ENCODE measurements at places on chromosomes 7 and 10. TPM values are rescaled to one million over a fixed set of nuclear protein-coding genes. Genes with fewer than 3 reads are reported as not detected.

The UTF1 gene
- total RNA-seq, result 0.38 TPM

The CPEB3 gene
- 2.4 TPM for total RNA-seq

DNA sequence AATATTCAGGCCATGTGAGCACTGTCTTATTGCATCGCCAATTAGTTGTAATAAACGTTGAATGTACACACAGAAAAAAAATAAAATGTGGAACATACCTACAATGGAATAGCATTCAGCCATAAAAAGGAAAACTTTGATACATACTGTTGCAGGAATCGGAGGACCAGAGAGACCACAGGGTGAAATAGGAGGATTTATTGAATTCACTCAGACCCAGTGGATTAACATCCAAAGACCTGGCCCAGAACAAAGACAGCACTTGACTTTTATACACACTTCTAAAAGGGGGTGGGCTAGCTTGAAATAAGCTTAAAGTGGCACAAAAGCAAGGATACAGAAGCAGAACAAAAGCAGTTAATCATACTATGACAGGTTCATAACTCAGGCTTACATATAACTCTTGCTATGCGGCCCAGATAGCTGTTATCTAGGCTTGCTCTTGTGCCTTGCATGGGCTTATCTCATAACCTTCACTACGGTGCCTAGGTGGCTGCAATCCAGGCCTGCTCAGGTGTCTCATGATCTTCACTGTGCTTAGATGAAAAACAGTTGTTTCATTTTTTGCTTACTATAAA is 292.2 kb upstream of the TAC1 start:
- no peak overlapping the region for H3K27ac ChIP-seq
- H3K36me3 ChIP-seq, result no peaks in the 10 kb centered on the region
- DNase-seq, result no peak
- peaks cover 1% of the 10 kb centered on the region for H3K27me3 ChIP-seq

- peaks cover 4% of the 10 kb centered on the region for H3K4me1 ChIP-seq
- no peak overlapping the region for H3K27ac ChIP-seq
- peaks cover 2% of the 10 kb centered on the region for H3K27me3 ChIP-seq
- DNase-seq, result no peak
- H3K4me3 ChIP-seq, result no peak overlapping the region
- no peaks in the 10 kb centered on the region for H3K36me3 ChIP-seq
Observed at GRCh38 chr7:18653381-18654155, 158.0 kb downstream of the HDAC9 start.

- H3K27ac ChIP-seq, result no peak overlapping the region
- H3K36me3 ChIP-seq, result no peaks in the 10 kb centered on the region
Observed at GRCh38 chr7:142803901-142804300, 33.1 kb downstream of the PRSS2 start.

DNA sequence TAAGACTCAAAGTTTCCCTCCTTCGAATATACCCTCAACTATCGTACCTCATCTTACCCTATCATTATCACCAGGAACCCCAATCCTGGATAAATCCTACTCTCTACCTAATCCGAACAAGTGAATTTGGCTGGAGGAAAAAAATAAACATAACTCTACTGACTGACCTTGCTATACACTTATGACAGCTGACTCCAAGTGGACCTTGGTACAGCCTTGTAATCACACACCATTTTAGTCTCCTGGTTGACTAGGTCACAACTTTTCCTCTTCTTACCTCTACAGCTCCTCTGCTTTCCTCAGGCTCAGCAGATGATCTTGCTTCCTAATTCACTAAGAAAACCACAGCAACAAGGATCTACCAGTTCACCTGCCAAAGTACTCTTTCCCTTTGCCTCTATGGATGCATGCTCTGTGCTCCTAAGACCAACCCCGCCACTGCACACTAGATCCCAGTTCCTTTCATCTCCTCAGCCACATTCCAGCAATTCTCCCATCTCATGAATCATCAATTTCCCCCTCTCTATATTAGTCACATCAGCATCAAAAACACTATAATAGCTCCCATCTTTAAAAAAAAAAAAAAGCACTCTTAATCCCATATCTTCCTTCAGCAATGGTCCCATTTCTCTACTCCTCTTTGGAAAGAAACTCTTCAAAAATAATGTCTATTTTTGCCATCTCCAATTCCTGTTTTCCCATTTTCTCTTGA is 35.5 kb downstream of the COA1 start:
- H3K4me1 ChIP-seq, result peaks cover 7% of the 10 kb centered on the region
- no peak for DNase-seq
- H3K27me3 ChIP-seq, result no peaks in the 10 kb centered on the region
- H3K4me3 ChIP-seq, result no peak overlapping the region

DNA sequence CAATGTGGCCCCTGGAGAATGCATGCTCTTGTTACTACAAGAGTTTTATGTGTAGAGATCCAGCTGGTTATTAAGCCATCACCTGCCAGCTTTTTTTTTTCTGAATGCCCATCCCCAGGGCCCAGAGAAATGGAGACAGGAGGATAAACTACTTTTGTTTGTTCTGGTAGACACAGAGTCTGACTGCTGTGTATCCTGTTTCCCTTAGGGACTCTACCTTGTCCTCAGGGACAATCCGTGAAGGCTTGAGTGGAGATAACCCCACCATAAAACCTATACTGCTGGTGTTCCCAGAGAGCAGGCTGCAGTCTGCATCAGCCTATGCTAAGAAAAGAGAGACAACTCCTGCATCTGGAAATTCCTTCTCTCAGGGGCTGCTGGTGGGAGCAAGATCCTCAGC is at the start of gene OR2A5:
Gene OR2A5 (plus strand): TSS at position 301 of the 400 bp plus-strand sequence. CDS start 1,454 bp downstream, outside the sequence.
- H3K4me1 ChIP-seq, result no peaks in the 10 kb centered on the region
- H3K4me3 ChIP-seq, result no peak within 1 kb of the TSS
- no peak within 1 kb of the TSS for H3K27ac ChIP-seq
- H3K27me3 ChIP-seq, result peaks cover 1% of the 10 kb centered on the region
- no peak for DNase-seq

- no peaks in the 10 kb centered on the region for H3K27me3 ChIP-seq
- no peaks in the 10 kb centered on the region for H3K36me3 ChIP-seq
- no peak for DNase-seq
- H3K27ac ChIP-seq, result no peak overlapping the region
Observed at GRCh38 chr10:4813023-4813422, 13.0 kb upstream of the AKR1E2 start.
